ENCODE measurements at places on chromosomes 12 and 14. TPM values are rescaled to one million over a fixed set of nuclear protein-coding genes. Genes with fewer than 3 reads are reported as not detected.
A peak's percentile ranks its signal among the peaks of the same experiment; 100 is the strongest.

DNA sequence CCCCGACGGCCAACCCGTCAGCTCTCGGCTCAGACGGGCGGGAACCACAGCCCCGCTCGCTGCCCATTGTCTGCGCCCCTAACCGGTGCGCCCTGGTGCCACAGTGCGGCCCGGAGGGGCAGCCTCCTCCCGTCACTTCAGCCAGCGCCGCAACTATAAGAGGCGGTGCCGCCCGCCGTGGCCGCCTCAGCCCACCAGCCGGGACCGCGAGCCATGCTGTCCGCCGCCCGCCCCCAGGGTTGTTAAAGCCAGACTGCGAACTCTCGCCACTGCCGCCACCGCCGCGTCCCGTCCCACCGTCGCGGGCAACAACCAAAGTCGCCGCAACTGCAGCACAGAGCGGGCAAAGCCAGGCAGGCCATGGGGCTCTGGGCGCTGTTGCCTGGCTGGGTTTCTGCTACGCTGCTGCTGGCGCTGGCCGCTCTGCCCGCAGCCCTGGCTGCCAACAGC lies at the start of gene WNT1:
WNT1 (plus strand) TSS at position 32 of the 450 bp plus-strand sequence; CDS start at position 361, 329 bp downstream.
- peak within 1 kb of the TSS; percentile 39 for H3K27ac ChIP-seq
- H3K4me1 ChIP-seq: peaks cover 53% of the 10 kb centered on the region
- peaks cover 68% of the 10 kb centered on the region for H3K27me3 ChIP-seq
- DNase-seq: no peak
- no peaks in the 10 kb centered on the region for H3K36me3 ChIP-seq
- peak within 1 kb of the TSS; percentile 76 for H3K4me3 ChIP-seq

- H3K36me3 ChIP-seq: no peaks in the 10 kb centered on the region
- H3K27ac ChIP-seq: no peak overlapping the region
- DNase-seq: no peak
- H3K4me3 ChIP-seq: no peak overlapping the region
Observed at GRCh38 chr14:44384093-44384492, 123.0 kb downstream of the FSCB start.

GRCh38 chr12:11075642-11076041 lies 13.5 kb upstream of the TAS2R46 start:
- peaks cover 7% of the 10 kb centered on the region for H3K36me3 ChIP-seq
- no peaks in the 10 kb centered on the region for H3K27me3 ChIP-seq

DNA sequence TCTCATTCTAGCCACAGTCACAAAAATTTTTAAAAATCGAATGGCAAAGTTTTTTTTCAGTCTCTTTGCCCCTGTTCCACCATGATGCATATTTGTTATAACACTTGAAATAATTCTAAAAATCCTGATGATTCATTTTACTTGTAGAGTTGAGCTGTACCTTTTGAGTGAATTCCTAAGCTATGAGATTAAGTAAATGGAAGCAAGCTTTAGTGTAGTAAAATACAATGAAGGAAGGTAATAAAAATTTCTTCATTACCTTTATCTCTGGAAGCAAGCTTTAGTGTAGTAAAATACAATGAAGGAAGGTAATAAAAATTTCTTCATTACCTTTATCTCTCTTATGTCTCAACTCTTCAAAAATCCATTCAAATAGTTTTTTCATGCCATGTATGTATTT lies 46.1 kb downstream of the TMTC3 start:
- no peak overlapping the region for H3K27ac ChIP-seq
- H3K27me3 ChIP-seq: no peaks in the 10 kb centered on the region
- H3K4me1 ChIP-seq: no peaks in the 10 kb centered on the region
- no peak overlapping the region for H3K4me3 ChIP-seq
- DNase-seq: no peak

DNA sequence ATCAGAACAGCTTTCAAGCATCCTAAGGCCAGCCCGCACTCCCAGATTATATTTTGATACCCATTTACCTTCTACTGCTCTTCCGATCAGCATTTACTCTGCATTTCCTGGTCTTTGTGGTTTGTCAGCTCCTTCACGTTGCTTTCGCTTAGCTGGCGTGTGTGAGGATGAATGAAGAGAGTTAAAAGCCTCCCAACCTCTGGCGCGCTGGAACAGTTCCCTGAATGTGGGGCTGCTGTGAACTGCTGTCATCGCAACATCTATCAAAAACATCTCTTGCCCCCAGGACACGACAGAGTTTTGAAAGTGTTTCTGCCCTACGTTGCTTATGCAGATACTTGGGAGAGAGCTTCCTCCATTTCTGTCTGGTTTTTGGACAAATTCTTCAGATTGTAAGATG lies 129.2 kb downstream of the KCNA5 start:
- no peaks in the 10 kb centered on the region for H3K36me3 ChIP-seq
- H3K27ac ChIP-seq: no peak overlapping the region
- DNase-seq: no peak

DNA sequence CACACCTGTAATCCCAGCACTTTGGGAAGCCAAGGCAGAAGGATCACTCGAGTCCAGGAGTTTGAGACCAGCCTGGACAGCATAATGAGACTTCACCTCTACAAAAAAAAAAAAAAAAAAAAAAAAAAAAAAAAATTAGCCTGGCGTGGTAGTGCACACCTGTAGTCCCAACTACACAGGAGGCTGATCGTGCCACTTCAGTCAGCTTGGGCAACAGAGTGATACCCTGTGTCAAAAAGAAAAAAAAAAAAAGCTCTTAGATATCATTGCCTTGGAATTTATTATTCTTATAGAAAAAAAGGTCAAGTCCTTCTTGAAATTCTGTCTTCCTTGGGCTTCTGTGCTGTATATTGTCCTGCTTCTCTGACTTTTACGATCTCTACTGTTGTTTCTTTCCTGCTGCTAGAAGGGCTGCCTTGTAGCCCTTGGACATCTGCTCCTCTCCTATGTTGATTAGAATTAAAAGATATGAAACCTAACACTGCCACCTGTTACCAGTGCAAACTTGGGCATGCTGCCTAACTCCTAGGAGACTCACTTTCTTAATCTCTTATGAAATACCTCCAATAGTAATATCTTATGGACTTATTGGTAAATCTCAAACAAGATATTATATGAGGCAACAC lies 5.7 kb downstream of the TMEM19 start:
- DNase-seq: no peak
- peaks cover 29% of the 10 kb centered on the region for H3K4me1 ChIP-seq

DNA sequence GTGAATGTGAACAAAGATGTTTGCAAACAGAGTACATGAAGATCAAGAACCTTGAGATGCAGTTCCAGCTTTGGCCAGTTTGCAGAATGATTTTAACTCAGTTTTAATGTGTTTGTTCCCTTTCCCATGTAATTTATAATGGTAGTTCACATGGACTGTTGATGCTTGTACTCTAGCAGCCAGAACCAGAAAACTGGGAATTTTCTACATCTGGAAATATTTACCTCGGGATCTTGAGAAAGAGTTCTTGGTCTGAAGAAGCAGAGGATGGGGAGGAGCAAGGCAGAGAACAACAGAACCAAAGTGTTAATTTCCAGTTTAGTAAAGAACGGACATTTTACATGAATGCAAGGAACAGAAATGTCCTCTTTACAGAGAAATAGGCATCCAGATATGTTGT lies 37.0 kb upstream of the PMCH start:
- peaks cover 15% of the 10 kb centered on the region for H3K27me3 ChIP-seq
- H3K4me1 ChIP-seq: no peaks in the 10 kb centered on the region
- DNase-seq: no peak
- no peaks in the 10 kb centered on the region for H3K36me3 ChIP-seq
- H3K27ac ChIP-seq: no peak overlapping the region
- no peak overlapping the region for H3K4me3 ChIP-seq

The LPAR5 gene
- 16.8 TPM for total RNA-seq

The HHIPL1 gene
- not detected for total RNA-seq

The MORN3 gene
- total RNA-seq: 0.37 TPM

The TBX5 gene
- not detected for total RNA-seq
